Neuronal stem cell (in vitro differentiated cells): ENCODE measurements at places on chromosomes 1 and 21.

DNA sequence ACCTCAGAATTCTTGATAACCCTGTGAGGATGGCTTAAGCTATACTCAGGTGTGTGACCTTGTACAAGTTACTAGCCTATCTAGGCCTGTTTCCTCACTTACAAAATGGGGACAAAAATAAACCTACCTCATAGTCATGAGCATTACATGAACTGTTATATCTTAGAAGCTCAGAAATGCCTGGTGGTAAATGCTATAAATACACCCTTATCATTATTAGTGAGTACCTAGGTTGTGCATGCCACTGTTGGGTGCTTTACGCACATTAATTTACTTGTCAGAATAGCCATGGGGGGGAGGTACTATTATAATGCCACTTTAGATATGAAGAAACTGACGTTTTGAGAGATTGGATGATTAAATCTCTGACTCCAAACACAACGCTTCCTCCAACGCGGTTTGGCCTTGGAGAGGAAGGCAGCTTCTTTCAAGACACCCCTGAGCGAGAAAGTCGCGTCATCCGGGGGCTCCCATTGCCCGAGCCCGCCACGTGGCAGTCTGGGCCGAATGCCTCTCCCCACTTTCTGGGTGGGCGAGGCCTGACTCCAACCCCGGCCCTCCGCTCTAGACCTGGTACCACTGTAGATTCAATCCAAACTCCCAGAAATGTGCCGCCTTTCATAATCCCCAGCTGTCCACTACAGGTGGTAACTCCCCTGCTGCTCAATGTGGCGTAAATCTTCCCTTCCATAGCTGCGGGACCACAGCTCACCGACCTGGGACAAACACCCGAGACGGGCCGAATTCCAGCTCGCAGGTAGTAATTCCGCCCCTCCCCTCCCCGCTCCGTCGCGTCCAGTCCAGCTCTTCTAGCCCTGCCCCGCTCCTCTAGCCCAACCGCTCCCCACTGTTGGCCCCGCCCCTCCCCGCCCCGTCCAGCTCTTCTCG is 771 bp upstream of the RAD54L start:
- DNase-seq = no peak

DNA sequence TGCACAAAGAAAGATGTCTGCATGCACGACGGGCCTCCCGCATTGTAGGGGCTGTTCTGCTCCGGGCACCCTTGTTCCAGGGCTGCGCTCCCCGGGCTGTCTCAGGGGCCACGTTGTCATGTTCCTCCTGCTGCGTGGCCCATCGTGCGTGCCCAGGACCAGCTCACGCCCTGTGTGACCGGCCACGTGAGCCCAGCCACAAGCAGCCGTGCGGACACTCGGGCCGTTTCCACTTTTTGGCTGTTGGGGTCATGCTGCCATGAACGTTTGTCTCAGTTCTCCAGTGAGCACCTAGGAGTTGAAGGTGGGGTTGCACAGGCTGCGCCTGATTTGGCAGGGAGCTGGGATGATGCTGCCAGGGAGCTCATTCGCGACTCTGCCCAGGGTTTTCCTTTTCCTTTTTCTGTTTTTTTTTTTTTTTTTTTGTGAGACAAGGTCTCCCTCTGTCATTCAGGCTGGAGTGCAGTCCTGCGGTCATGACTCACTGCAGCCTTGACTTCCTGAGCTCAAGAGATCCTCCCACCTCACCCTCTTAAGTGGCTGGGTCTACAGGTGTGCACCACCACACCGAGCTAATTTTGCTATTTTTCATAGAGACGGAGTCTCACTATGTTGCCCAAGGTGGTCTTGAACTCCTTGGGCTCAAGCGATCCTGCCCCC is 17.4 kb downstream of the PDXK start:
- no peak for DNase-seq

GRCh38 chr1:51264451-51264850 is 28.4 kb downstream of the RNF11 start:
- no peak for DNase-seq

GRCh38 chr1:173666646-173667045 is 3.0 kb downstream of the ANKRD45 start:
- DNase-seq = no peak

- no peak for DNase-seq
Observed at GRCh38 chr1:91601554-91602376, 101.1 kb downstream of the CDC7 start.

DNA sequence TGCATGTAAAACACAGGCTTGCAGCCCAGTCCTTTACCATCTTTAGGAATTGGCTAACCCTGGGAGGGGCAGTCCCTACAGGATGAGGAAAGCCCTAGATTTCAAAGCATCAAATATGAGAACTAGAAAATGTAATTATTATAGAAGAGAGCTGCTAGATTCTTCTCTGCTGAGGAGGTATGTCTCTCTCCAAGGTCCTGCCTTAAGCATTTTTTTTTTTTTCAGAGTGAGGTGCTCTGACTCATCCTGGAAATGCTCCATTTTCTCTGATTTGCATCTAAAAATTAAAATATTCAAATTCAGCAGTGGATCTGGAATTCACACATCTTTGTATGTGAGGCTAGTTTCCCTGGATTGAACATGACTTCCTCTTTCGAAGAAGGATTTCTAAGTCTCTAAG is 149.8 kb downstream of the ZNF648 start:
- DNase-seq = no peak

GRCh38 chr1:20089328-20090077 is 19.5 kb downstream of the PLA2G5 start:
- DNase-seq = no peak

- DNase-seq = no peak
Observed at GRCh38 chr1:56675763-56676162, 30.6 kb downstream of the PRKAA2 start.

GRCh38 chr1:48500541-48501450 is 28.8 kb upstream of the SPATA6 start:
- DNase-seq = no peak

- no peak for DNase-seq
Observed at GRCh38 chr1:178574345-178574744, 61.4 kb downstream of the TEX35 start.

DNA sequence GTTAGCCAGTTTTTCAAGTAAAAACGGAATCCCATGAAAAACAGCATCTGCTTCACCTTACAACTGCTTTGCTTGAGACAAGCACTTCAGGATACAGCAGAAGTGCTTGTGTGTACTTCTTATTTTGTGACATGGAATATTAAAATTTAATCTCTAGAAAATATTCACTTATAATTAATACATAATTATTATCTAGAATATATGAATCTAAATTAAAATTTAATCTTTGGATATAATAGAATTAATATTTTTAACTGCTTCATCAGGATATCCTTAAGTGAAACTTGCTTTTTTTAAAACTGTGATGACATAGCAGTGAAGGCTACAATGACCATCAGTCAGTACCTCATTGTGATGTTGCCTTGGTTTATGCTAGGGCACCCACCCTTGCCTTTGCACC is 148.4 kb upstream of the C1orf105 start:
- no peak for DNase-seq

GRCh38 chr1:9652379-9653209 is 1.1 kb downstream of the PIK3CD start:
- no peak for DNase-seq

- no peak for DNase-seq
Observed at GRCh38 chr1:17067069-17067426, 13.2 kb upstream of the SDHB start.

GRCh38 chr1:198320759-198321158 is 164.0 kb downstream of the NEK7 start:
- no peak for DNase-seq

DNA sequence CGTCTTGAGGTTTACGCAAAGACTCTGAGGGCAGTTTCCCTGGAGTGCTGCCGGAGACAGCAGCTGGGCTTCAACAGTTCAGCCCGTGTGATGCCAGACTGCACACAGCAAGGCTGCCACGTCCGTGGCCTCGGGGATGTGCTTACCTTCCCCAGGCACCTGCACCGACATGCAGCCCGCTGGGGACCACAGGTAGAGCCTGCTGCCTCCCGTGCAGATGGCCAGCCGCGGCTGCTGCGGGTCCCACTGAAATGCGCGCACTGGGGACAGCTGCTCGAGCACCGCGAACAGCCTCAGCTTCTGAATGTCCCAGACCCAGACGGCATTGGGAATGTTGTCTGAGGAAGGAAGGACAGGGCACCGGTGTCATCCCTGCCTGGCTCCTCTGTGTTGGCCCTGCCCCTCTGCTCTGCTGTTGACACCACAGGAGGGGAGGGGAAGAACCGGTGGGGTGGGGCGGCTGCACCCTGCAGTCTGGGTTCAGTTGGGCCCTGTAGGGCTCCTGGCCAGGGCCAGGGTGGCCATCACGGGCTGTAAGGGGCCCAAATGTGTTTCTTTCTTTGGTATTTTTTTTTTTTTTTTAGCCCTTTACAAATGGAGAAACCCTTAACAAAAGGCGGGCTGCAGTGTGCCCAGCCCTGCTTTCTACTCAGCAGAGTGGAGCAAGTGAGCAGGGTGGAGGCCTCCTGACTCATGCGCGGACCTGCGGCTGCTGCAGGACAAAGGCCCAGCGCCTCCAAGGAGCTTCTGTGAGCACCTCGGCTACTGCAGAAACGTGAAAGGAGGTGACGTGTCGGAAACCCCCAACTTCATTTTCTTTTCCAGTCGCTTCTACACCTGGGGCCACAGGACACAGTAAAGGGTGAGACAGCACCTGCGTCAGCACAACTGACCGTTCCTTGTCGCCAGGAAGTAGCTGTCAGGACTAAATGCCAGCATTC is 6.8 kb downstream of the TPRG1L start:
- DNase-seq = no peak

DNA sequence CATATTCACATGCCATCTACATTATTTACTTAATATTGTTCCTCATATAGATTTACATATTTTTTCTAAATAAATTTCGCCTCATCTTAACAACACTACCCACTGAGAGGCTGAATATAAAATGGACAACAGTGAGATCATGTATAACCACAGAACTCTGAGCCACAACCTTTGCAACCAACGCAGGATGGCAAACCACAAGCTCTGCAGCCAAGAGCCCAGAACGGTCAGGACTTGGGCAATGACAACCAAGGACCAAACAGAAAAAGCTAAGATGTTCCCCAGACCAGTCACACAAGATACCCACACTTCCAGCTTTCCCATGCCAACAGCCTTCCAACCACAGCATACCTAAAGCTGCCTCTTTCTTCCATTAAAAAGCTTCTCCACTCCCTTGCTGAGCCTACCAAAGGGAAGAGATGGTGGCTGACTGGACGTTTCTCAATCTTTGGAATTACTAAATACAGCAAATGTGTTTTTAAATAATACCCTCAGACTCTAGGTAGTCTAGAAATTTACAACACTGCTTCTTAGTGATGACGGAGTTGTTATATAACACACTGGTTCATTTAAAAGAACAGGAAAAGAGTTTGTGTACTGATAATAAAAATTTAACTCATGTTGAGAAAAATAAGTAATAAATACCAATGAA is 117.9 kb downstream of the AKT3 start:
- no peak for DNase-seq

- no peak for DNase-seq
Observed at GRCh38 chr1:53214376-53214940, 6.0 kb downstream of the CZIB start.

- DNase-seq = no peak
Observed at GRCh38 chr1:172742599-172743500, 83.9 kb downstream of the FASLG start.

- DNase-seq = no peak
Observed at GRCh38 chr1:73635021-73635420, 563.0 kb downstream of the LRRIQ3 start.
